ENCODE measurements at places on chromosomes 5 and 9.

DNA sequence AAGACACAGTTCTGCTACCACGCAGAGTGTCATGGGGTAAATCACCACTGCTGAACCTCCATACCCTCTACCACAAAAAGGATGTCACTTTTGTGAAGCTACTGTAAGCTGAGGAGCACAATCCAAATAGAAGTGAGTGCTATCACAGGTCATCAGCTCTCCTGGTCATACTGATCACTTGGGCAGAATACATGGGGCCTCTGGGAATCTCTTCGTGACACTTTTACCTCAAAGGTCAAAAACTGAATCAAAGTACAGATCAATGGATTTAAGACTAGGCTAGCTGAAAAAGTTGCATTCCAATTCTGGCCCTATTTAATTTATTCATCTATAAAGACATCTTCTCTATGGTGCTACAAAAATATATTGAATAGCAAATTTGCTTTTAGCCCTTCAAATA is 115.5 kb downstream of the MPDZ start:
- no peak for DNase-seq

DNA sequence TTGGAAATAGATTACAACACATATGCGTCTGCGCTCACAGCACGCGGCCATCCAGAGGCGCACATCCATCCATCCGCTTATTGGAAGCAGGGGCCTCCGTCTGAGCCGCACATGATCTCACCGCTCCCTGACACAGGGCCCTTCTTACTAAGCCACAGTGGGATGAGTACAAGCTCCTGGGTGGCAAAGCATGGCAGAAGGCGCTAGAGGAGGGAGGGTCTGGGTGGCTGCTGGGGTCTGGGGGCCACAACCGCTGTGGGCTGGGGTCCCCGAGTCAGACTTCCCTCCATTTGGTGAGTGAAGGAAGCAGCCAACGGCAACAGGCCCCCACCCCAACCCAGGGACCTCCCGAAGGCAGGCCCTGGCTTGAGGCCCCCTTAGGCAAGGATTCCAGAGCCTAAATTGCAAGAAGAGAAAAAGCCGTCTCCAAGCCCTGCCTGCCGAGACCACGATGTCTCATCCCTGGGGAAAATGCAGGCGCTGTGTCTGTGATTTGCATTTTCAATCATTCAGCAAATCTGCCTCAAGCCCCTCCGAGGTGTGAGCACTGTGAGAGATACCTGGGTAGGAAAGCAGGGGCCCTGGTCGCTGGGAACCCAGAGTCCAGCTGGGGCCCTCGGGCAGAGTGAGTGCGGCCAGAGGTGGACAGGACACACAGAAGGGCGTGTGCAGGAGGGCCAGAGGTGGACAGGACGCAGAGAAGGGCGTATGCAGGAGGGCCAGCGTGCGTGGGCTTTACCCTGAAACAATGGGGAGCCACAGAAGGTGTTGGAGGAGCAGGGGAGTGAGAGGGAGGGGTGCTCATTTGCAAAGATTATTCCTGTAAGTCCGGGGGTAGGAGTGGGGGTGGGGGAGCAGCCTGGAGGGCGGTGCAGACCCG is 135.7 kb downstream of the OLFM1 start:
- no peak for DNase-seq

DNA sequence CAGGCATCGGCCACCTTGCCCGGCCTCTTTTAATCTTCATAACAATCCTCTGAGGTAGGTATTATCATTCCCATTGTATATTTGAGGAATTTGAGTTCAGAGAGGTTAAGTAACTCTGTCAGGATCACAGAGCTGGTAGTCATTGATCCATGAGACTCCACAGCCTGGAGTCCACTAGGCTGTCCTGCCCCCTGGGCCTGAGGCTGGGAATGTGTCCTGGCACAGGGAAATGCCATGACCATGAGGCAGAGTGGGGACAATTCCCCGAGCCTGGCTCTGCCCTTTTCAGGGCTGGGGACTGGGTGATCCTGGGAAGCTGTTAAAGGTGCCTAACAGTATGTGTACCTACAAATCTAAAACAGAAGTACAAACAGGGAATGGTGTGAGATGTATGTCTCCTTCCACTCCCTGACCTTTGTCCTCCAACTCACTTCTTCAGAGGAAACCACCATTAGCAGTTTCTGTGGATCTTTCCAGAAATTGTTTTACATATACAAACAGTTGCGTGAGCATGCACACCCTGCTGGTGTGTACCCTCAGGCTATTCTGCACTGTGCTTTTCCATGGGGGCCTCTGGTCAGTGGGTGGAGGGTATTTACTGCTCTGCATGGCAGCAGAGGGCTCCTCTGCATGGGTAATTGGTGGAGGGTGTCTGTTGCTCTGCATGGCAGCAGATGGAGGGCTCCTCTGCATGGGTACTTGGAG is 53.8 kb downstream of the NDST1 start:
- DNase-seq = no peak

DNA sequence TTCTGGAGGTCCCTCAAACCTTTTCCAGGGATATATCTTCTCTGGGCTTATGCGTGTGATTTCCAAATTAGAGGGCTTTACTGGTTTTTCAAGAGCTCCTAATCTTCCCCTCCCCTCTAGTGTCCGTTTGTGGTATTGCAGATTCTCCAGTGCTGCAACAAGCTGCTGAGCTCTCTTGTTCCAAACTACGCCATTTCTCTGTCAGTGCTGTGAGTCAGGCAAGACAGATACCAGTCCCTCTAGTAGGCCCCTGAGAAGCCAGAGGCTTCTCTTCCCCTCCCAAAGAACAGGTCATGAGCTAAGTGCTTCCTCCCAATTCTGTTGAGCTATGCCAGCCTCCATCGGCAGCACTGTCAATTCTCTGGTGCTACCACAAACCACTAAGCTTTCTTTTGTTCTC is 149.5 kb downstream of the FANCC start:
- peak; percentile 97 for DNase-seq

DNA sequence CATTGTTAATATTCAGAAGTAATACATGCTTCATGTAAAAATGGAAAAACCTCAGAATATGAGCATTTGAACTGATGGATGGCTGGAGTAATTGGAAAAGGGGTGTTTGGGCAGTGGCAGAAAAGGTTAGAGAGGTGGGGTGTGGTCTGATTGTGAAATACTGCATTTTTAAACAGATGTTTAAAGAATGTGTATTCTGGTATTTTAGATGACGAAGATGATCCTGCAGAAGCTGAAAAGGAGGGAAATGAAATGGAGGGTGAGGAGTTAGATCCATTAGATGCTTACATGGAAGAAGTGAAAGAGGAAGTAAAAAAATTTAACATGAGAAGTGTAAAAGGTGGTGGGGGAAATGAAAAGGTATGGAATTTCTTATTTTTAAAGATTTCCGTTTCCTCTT is 18.8 kb downstream of the DDX46 start:
- peak; percentile 6 for DNase-seq

- DNase-seq = no peak
Measured at GRCh38 chr9:93505541-93506132, 52.3 kb upstream of the FAM120AOS start.

- peak; percentile 64 for DNase-seq
Measured at GRCh38 chr9:3865141-3865772, 339.5 kb upstream of the RFX3 start.

- DNase-seq = no peak
Measured at GRCh38 chr5:172892713-172893112, 58.7 kb downstream of the ERGIC1 start.

DNA sequence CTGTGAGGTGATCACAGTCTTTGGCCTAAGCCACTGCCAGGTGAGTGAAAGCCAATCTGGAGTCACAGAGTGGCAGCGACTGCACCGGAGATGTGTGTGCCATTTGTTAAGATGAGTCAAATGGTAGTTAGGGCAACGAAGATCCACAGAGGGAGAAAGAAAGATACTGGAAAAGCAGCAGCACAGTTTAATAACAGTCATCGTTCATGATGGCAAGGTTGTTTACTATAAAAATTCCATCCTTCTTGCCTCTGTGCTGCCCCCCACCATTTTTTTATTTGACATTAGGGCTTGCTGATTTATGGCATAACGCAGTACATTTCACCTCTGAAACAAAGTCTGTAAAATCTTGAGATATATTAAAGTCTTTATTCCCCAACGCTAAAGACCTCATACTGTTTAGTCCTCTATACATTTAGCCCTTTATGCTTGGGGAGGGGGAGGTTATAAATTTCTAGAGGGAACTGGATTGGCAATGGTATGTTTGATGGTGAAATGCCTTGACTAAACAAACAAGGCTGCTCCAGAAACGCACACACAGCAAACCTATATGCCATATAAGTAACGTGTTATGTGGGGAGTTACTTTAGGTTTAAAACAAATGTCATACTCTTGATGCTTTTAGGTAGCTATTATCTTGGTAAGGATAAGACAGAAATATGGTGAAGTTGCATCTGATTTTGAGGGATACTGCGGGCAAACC is 55.8 kb upstream of the ABL1 start:
- peak; percentile 87 for DNase-seq

- DNase-seq = no peak
Measured at GRCh38 chr5:39525271-39525670, 100.5 kb upstream of the DAB2 start.

DNA sequence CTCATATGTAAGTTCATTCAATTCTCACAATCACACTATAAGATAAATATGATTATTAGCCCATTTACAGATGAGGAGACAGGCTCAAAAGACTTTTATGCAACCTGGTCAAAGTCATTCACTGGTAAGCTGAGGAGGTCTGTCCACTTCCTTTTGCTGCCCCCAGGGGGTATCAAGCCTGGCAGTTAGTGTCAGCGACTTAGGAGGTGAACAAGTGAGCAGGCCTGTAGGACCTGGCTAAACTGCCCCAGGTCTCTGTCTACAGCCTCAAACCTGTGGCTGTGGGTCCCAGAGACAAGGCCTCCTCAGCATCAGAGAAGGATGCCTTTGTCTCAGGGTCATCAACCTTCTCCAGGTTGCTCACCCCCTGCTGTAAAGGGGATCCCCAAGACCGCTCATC is 10.4 kb downstream of the TGFBI start:
- DNase-seq = no peak

DNA sequence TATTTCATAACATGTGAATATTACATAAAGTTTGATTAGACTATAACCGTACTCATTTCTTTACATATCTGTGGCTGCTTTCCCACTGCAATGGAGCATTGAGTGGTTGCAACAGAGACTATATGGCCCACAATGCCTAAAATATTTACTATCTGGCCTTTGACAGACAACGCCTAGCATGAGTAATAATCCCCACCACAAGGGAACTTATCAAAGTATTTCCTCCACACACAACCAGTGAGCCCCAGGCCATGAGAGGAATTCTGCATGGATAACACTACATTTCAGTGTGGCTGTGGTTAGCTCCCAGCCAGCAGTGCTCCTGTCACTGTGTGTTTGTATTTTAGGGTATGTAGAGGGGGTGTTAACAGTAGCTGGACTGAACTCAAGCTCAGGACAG is 54.8 kb downstream of the FAM81B start:
- peak; percentile 70 for DNase-seq

DNA sequence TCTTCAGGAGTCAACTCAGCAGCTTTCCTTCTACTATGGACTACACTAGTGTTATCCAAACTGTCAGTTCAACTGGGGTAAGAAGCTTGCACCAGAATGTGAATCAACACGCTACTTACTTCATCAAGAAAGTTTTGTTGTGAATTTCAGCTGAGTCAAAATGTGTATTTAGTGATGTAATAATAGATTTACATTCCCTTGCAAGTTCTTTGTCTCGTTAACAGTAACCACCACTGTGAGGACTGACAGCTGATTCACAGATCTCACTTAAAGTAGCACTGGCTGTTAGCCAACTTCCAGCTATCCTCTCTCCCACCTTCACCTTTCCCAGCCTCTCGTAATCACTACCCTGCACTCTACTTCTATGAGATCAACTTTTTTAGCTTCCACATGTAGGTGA is 445.3 kb downstream of the NTRK2 start:
- DNase-seq = no peak

- no peak for DNase-seq
Measured at GRCh38 chr9:4147476-4148230, 152.2 kb downstream of the GLIS3 start.

DNA sequence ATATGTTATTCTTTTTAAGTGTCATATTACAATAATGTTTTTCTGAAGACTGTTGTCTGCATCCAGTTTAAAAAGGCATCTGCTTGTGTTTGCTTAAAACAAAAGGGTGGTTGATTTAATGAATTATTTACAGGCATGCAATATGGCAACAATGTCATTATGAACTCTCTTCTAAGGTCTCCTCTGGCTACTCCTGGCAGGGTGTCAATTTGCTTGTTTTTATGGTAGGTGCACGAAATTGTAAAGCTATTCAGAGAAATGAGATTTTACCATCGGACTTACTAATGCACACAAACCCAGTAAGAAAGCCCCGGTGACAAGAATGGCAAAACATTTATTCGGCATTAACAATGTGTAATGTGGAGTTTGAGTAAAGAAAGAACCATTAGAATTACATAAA is 539.8 kb upstream of the ZNF608 start:
- no peak for DNase-seq

DNA sequence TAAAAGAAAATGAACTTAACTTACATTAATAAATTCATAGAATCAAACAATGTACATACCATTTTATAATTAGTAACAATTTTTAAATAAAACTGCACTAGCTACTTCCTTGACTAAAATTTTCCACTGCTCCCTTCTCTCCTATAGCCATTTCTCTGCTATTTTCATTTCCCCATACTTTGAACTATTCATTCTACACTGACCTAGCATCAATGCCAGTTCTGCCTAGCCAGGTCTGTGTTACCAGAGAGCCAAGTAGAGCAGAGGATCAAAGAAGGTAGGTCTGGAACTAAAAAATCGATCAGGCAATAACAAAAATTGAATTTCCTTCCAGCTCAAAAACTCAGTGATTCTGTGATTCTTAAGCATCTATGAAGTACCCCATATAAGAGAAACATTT is 84.5 kb downstream of the ERMP1 start:
- DNase-seq = no peak

- DNase-seq = no peak
Measured at GRCh38 chr5:75235711-75236110, 967 bp downstream of the ANKRD31 start.

DNA sequence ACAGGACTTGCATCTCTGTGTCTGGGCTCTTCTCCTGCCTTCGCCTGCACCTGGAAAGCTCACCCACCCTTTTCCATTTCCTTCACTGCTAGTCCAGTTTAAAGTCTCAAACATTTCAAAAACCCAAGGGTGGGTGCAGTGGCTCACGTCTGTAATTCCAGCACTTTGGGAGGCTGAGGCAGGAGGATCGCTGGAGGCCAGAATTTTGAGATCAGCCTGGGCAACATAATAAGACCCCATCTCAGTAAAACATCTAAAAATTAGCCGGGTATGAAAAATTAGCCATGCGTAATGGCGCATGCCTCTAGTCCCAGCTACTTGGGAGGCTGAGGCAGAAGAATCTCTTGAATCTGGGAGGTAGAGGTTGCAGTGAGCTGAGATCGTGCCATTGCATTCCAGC is 139.9 kb upstream of the RETREG1 start:
- no peak for DNase-seq

GRCh38 chr5:137181667-137182066 is 317.5 kb downstream of the SPOCK1 start:
- no peak for DNase-seq

- DNase-seq = no peak
Measured at GRCh38 chr5:135217669-135218485, 181.2 kb downstream of the MACROH2A1 start.

- peak; percentile 24 for DNase-seq
Measured at GRCh38 chr9:75979362-75979761, 88.9 kb downstream of the PCSK5 start.

- DNase-seq = no peak
Measured at GRCh38 chr5:175378444-175379028, 65.4 kb downstream of the DRD1 start.

- no peak for DNase-seq
Measured at GRCh38 chr5:151541571-151541970, 49.6 kb downstream of the FAT2 start.

GRCh38 chr5:181054871-181055459 is 14.9 kb downstream of the BTNL9 start:
- no peak for DNase-seq

Measured in amniotic epithelial cell (primary cell).